Aorta (tissue), 5 donors: ENCODE measurements at places on chromosomes 2 and 18. TPM values are rescaled to one million over a fixed set of nuclear protein-coding genes. Genes with fewer than 3 reads are reported as not detected.

- no peak for DNase-seq
These were observed 161.5 kb upstream of the NT5C1B start for GRCh38 chr2:18750672-18751554.

- no peak for DNase-seq
These were observed 453.8 kb downstream of the CDH2 start for GRCh38 chr18:27723168-27723567.

TCF23 gene
- 1.1 TPM for total RNA-seq

DNA sequence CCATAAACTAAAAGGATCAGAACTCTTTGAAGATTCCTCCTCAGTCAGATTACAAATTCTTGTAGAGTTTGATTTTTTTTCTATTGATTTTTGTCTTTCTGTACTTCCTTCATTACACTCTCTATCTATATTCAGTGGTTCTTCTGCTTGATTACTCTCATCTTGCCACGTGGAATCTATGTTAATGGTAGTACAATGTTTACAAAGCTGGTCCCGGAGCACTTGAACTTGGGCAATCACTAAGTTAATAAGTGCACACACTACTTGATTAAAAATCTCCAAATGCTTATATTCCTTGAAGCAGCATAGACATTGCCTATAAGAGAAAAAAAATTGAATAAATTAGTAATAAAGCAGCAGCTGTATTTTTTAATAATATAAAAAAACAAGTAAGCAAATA is 65.1 kb downstream of the USP34 start:
- DNase-seq = no peak

DNA sequence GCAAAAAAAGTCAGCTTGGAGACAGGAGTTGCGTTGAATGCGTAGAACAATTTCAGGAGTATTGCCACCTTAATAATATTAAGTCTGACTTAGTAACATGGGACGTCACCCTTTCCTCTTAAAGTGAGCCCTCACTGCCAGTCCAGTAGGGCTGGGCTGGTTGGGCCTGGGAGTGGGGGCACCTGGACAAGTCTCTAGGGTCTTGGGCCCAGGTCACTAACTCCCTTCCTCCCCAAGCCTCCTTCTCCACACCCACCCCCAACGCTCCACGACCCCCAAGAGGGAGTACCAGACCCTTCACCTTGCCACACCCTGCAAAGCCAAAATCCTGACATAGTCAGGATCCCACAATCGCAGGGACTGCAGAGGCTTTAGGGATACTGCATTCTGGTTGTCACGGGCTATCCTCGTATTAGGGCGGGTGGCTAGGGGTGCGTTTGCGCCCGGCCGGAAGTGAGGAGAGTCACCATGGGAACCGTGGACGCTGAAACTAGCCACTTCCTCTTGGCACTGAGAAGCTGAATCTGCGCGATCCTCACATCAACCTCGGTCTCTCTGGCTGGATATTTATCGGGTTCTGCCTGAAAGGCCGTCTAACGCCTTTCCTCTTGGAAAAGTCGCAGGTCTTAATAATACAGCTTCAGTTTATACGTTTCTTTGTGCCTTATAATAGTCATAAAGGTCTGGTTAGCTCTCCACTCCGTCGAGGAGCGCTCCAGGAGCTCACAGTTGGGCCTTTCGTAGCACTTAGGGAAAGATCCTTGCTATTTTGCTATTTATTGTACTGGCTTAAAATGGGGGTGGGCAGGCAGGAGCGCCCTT is 10.3 kb upstream of the CXXC1 start:
- peak; percentile 91 for DNase-seq
